Fibroblast of gingiva (primary cell): ENCODE measurements at places on chromosomes 12 and 14.

DNA sequence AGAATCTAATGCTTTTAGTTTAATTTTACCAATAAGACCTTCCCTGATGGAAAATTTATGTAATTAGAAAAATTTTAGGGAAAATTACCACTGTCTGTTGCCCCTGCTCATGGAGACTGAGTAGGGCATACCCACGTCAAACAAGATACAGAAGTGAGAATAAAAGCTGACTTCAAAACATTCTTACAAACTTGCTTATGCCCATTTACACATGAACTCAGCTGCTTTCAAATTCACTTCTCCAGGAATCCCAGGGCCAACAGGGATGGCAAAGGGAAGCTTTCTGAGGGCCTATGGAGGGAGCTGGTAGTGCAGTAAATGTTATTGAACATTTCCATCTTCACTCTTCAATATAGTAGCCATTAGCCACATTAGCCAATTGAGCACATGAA is 4.8 kb upstream of the NINJ2 start:
- no peak for DNase-seq

DNA sequence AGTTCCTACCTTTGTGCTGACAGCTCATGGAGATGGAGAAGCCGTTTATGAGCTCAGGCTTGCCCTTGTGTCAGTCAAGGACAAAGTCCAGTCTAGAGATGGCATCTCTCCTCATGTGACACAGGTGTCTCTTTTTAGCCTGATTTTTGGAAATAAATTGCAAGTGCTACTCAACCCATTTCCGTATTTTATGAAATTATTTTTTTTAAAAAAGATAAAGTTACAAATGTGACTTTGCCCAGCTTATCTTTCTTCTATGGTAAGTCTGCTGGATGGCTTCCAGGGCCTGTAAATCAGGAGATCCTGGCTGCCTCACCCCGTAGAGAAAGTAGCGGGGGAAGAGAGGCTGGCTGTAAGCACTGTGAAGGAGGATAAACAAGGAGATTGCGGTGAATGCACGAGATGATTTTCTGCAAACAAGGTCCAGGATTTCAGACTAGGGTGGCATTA is 169.7 kb downstream of the MYRFL start:
- no peak for DNase-seq

DNA sequence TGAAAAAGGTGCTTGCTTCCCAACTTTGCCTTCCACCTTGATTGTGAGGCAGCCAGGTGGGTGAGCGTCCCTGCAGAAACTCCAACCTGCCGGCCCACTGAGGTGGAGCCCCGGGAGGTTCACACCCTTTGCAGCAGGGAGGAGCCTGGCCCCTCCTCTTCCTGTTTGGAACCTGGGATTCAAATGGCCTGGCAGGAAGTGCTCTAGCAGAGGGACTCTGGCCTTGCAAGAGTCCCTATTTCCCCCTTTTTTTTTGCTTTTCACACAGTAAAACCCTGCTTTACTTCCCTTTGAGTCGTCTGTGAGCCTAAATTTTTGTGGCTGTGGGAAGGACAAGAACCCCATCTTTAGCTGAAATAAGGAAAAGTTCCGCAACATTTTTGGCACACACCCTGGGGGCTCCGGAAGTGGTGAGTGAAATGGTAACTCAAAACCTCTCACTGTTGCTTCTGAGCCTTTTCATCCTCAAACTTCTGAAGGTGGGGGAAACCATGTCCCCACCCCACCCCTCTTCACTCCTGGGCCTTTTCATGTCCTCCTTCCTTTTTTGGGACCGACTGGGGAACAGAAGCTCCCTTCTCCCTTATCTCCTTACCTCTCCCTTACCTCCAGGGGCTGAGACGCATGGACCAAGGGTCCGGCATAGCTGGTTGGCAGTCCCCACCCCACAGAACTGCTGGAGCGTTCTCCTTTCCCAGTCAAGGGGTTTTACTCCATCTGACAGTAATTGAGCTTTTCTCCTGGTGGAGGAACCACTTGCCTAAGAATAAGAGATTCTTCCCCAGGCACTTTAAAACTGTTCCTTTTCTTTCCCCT is 102.0 kb downstream of the KCNMB4 start:
- no peak for DNase-seq

DNA sequence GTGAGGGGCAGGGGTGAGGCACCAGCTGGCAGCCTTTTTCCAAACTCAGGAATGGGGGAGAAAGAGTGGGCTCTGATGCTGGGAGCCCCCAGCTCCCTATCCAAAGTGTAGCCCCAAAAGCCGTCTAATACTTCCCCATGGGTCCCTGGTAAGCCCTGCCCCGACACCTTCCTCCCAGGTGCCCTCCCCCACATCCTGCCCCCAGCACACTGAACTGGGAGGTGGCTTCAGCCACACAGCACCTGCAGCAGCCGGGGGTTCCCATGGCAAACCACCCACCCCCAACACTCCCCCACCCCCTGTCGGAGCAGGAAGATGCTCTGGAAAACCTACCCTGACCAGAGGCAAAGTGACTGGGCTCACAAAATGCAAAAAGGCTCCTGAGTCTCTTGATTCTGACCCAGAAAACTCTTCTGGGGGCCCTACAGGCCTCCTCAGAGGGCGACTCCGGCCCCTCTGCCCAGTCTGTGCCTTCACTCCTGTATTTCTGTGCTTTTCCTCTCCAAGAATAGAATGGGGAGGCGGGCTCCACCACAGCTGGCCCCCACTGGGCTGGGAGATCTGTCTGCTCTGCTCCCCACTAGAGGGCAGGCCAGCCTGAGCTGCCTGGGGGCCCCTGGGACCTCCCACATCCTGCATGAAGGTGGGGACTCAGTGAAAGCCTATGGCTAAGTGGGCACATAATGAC is 81.6 kb downstream of the ITPK1 start:
- DNase-seq, result no peak

GRCh38 chr14:69682621-69683263 is 71.3 kb downstream of the SUSD6 start:
- DNase-seq, result peak; percentile 55

GRCh38 chr12:46585854-46586621 is 213.5 kb upstream of the SLC38A2 start:
- peak; percentile 35 for DNase-seq

DNA sequence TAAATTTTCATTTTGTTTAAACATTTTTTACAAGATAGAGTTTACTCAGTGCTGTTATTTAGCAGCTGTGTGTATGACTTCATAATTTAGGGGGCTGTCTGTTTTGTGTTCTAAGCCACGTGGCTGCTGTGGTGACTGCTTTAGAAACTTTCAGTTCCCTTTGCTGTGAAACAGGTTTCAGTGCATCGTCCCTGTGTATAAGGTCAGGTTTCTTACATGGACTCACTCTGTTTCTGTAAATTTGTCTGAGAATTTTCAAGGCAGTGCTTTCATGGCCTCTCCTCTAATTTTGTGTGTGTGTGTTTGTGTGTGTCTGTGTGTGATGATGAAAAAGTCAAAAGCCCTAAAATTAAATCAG is 32.4 kb downstream of the BICD1 start:
- peak; percentile 38 for DNase-seq

GRCh38 chr12:99157946-99158345 is 489.6 kb upstream of the GARIN6 start:
- DNase-seq, result no peak

DNA sequence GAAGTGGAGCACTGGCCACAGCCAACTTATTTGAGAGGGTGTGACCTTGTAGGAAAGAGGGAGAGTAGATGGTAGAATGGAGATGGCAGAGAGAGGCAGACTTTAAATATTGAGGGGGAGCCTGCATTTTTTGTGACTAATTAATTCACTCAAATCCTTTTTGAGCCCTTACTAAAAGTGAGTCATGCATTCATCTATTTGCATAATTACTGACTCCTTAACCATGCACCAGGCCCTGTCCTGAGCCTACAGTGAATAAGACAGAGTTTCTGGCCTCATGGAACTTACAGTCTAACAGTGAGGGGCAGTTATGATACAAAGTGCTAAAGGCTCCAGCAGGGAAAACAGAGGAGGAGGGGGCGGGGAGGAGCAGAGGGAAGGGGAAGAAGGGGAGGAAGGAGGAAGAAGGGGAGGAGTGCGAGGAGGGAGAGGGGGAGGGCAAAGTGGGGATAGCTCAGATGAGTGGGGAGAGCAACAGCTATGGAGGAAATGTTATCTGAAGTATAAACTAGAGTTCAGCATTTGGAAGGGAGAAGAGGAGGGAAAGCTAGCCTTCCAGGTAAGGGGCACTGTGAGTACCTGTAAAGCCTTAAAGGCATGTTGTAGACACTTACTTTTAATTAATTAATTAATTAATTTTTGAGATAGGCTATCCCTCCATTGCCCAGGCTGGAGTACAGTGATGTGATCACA is 7.5 kb upstream of the CTDSP2 start:
- no peak for DNase-seq

GRCh38 chr12:127657036-127657435 is 609.9 kb upstream of the TMEM132C start:
- DNase-seq, result no peak

GRCh38 chr12:389142-390096 is at the start of gene KDM5A:
KDM5A (minus strand) TSS chr12:389320; CDS start chr12:389091, 229 bp downstream.
- DNase-seq, result peak; percentile 97

- DNase-seq, result no peak
Measured at GRCh38 chr12:40104461-40105264, 1.2 kb downstream of the SLC2A13 start.

- DNase-seq, result no peak
Measured at GRCh38 chr14:81337073-81337472, 63.1 kb downstream of the STON2 start.

DNA sequence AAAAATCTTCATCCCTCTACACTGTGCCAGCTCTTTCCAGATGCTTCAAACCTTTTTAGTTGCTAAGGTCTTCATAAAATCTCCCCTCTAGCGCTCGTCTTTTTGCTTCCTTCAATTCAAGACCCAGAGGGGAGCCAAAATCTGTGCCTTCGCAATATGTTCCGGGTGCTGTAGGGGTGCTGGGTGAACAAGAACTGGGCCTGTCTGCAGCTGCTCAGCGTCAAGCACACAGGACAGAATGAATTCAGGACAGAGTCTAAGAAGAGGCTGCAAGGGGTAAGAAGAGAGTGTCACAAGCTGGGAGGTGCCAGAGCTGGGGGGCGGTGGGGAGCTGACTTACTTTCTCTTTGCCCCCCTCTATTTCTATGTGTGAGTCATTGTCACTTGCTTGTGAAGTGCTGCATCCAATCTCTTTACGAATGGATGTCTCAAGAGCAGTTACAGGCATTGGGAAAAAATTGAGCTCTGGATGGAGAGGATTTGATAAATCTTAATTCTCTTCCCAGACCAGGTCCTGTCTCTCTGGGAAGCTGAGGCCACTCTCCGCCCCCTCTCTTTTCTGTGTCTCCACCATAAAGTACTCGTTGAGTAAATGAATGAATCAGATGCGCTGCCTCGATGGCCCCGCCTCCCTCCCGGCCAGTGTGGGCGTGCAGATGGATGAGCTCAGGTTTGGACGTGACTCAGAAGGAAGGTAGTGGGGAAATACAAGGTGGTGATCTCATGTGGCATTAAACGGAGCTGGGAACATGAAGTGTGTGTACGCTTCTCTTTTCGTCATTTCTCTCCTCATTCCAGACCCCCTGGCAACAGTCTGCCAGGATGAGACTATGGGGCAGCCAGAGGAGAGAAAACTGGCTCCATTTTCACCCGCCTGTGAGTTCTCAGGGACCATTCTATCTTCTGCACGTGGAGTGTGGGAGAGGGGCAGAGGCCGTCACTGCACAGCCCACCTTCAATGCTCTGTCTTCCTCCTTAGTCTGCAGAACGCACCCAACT is 91.3 kb downstream of the TSPAN9 start:
- DNase-seq, result peak; percentile 57

- no peak for DNase-seq
Measured at GRCh38 chr12:90925562-90925961, 29.4 kb downstream of the CCER1 start.

GRCh38 chr12:114414031-114414865 is 8.3 kb upstream of the TBX5 start:
- no peak for DNase-seq

DNA sequence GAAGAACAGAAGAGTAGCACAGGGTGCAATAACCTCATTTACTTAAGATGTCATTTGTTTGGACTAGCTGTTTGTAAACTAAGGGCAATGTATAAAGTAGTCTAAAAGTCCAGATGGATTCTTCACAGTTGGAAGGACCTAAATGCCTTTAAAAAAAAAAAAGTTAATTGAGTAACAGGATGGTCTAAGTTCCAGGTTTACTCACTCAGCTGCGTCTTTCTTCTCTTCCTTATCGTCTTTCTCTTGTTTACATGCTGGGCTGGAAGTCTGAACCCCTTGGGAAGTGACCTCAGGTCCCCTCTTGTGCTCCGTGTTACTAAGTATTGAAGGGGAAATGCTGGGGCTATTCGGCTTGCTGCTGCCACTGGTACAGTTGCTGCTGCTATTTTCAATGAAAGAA is 82.5 kb downstream of the SH2B3 start:
- DNase-seq, result peak; percentile 60

- no peak for DNase-seq
Measured at GRCh38 chr12:4742416-4742970, 22.3 kb downstream of the GALNT8 start.

- DNase-seq, result no peak
Measured at GRCh38 chr14:102754370-102755262, 22.6 kb upstream of the TRAF3 start.

DNA sequence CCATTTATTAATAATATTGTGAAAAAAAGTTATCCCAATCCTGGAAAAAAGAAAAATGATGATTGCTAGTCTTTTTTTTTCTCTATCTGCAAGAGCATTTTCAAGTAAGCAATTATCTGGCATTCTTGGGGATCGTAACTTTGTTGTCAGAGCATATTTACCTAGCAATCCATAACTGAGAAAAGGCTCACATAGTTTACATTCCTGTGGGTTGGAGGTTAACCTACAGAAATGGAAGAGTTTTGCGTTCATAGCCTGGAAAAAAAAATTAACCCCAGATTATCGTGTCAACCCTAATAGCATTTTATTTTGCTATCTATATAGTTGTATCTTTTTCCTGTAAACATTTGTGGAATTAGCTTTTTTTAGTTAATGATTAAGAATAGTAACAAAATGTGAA is 292.3 kb downstream of the DAD1 start:
- DNase-seq, result peak; percentile 2

GRCh38 chr12:127592245-127592644 is 674.7 kb upstream of the TMEM132C start:
- DNase-seq, result no peak

GRCh38 chr12:53935383-53936341 is 3.0 kb upstream of the HOXC13 start:
- no peak for DNase-seq

GRCh38 chr14:76088771-76089571 is 62.8 kb upstream of the GPATCH2L start:
- DNase-seq, result no peak

DNA sequence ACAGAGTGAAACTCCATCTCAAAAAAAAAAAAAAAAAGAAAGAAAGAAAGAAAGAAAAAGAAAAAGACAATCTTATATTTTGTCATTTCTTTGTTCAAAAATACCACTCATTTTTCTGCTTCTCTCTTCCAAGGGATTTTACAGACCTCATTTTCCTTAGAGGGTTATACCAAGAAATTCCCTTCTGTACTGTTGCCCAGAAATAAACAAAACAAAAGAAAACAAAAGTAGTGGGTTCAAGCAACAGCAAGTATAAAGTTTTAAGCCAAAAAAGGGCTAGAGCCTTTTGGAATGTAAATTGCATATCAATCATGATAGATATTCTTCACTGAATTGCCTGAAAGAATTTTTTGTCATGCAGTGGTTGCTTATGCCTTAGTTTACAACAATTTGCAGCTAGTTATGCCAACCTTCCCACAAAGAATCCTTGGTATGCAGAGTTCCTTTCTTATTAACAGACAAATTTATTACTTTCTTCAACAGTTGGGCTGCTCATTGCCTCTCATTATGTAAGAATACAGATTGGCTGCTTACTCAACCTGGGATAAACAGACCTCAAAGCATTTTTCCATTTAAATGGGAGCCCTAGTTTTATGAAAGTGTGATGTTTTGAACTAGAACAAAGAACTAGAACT is 129.1 kb upstream of the PPFIA2 start:
- no peak for DNase-seq
